ENCODE measurements at places on chromosomes 3 and 15. TPM values are rescaled to one million over a fixed set of nuclear protein-coding genes. Genes with fewer than 3 reads are reported as not detected.

- H3K27me3 ChIP-seq = no peaks in the 10 kb centered on the region
- H3K4me3 ChIP-seq = no peak overlapping the region
- H3K27ac ChIP-seq = no peak overlapping the region
- H3K4me1 ChIP-seq = no peaks in the 10 kb centered on the region
These were observed 146.8 kb downstream of the PCCB start for GRCh38 chr3:136396916-136397315.

GRCh38 chr3:87313641-87314040 is 37.3 kb upstream of the POU1F1 start:
- H3K27ac ChIP-seq = no peak overlapping the region
- no peaks in the 10 kb centered on the region for H3K4me1 ChIP-seq
- H3K36me3 ChIP-seq = no peaks in the 10 kb centered on the region
- DNase-seq = no peak

GRCh38 chr3:127572186-127572585 is 18.3 kb downstream of the TPRA1 start:
- no peak for DNase-seq
- H3K36me3 ChIP-seq = peaks cover 23% of the 10 kb centered on the region
- H3K4me1 ChIP-seq = peaks cover 5% of the 10 kb centered on the region
- H3K27me3 ChIP-seq = no peaks in the 10 kb centered on the region

The LINGO1 gene
- total RNA-seq = 0.31 TPM

All from upper lobe of left lung (tissue), 6 donors.